ENCODE measurements at places on chromosomes 7 and 10. TPM values are rescaled to one million over a fixed set of nuclear protein-coding genes. Genes with fewer than 3 reads are reported as not detected.

DNA sequence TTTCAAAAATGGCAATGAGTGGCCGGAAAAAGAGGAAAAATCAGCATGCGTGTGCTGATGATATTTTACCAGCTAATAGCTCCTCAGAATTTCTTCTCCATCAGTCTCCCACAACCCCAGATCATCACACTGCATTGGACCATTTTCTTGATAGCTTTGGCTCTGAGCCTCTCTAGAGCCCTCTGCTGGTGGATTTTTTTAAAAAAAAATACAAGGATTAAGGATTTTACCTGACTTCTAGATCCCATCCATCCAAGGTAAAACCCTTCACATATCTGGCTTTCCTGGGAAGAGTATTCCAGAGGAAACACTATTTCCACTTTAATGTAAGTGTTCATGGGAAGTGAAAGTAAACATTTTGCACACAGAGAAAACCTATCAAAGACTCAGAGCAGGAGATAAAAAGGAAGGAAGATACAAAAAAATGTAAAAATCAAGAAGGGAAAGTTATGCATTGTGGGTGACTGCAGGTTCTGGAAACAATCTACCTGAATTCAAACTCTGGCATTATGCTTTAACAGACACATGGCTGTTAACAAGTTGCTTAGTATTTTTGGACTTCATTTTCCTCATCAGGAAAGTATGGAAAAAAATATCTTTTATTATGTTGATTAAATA is 380.9 kb downstream of the LRRTM3 start:
- no peak overlapping the region for H3K4me3 ChIP-seq
- no peak for DNase-seq
- H3K4me1 ChIP-seq = no peaks in the 10 kb centered on the region
- H3K27me3 ChIP-seq = no peaks in the 10 kb centered on the region

DNA sequence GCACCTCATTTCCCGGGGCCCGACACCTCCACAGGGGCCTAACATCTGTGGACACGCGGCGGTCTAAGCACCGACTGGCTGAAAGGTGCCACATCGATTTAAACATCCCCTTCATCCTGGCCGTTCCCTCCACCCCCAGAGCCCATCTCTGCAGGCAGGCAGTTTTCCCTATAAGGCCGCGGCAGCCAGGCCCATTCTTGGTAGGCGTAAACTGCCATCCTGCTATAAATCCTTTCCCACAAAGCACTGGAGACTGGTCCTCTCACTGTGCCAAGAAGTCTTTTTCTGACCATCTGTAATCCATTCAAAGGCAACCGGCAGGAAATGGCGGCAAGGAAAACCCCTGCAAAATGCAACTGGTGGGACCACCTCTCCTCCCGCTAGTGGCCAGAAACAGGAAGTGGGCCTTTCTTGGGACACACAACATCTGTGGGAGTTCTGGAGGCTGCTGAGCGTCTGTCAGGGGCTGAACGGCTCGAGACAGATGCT is 22.4 kb downstream of the ATXN7L1 start:
- no peaks in the 10 kb centered on the region for H3K36me3 ChIP-seq
- no peaks in the 10 kb centered on the region for H3K27me3 ChIP-seq
- no peak for DNase-seq
- no peaks in the 10 kb centered on the region for H3K4me1 ChIP-seq
- no peak overlapping the region for H3K27ac ChIP-seq

GRCh38 chr10:79488336-79488735 is 24.0 kb upstream of the EIF5AL1 start:
- H3K27me3 ChIP-seq = no peaks in the 10 kb centered on the region
- H3K4me3 ChIP-seq = no peak overlapping the region
- no peaks in the 10 kb centered on the region for H3K4me1 ChIP-seq
- H3K36me3 ChIP-seq = no peaks in the 10 kb centered on the region

DNA sequence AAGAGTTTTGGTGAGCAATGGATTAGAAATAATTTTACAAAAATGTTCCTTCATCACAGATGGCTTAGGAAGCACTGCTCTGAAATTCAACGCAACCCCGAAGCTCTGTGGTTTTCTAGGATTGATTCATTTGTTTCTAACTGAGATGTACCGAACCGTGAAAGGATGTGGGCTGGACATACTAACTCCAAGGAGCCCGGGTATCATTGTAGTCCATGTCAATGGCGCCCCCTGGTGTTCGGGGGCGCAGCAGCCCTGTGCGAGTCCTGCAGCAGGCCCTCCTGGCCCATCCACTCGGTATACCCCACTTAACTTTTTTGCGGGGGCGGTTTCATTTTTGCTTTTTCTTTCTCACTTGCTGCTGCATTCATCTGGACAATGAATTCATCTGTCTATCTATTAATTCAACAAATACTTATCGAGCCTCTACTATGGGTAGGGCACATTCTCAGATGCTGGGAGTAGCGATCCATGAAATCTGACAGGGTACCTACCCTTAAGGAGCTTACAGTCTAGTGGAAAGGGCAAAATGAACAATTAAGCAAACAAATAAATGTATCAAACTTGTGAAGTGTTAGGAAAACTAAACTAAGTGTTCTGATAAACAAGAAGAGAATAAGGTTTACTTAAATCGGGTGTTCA is 25.2 kb upstream of the ITPRID1 start:
- no peaks in the 10 kb centered on the region for H3K4me1 ChIP-seq
- H3K4me3 ChIP-seq = no peak overlapping the region
- no peak for DNase-seq
- no peaks in the 10 kb centered on the region for H3K36me3 ChIP-seq
- no peaks in the 10 kb centered on the region for H3K27me3 ChIP-seq
- no peak overlapping the region for H3K27ac ChIP-seq

DNA sequence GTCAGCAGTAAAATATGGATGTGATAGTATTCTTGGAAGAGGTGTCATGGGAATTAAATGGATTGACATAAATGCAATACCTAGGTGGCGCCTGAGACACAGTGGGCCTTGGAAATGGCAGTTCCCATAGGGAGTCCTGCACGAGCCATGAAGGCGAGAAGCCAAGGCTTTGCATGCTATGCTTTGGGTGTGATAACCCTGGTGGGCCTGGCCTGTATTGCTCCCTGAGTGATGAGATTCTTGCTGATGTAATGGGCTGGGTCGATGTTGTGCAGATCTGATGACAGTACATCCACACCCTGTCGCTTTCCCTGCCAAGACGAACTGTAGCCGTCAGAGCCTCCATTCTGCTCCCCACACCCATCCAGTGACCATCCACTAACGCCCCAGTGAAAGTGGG is 46.4 kb downstream of the CREB5 start:
- no peaks in the 10 kb centered on the region for H3K27me3 ChIP-seq
- H3K27ac ChIP-seq = no peak overlapping the region
- no peaks in the 10 kb centered on the region for H3K36me3 ChIP-seq
- H3K4me3 ChIP-seq = no peak overlapping the region

- H3K4me1 ChIP-seq = no peaks in the 10 kb centered on the region
- H3K4me3 ChIP-seq = no peak overlapping the region
- no peak overlapping the region for H3K27ac ChIP-seq
- no peaks in the 10 kb centered on the region for H3K36me3 ChIP-seq
Observed at GRCh38 chr10:70993051-70993450, 104.7 kb upstream of the PCBD1 start.

GRCh38 chr7:36746347-36746746 is 22.1 kb upstream of the AOAH start:
- H3K4me1 ChIP-seq = peaks cover 17% of the 10 kb centered on the region
- peak; percentile 81 for DNase-seq
- peak overlapping the region; percentile 77 for H3K27ac ChIP-seq
- no peaks in the 10 kb centered on the region for H3K27me3 ChIP-seq

The TRIM74 gene
- not detected for total RNA-seq

- DNase-seq = no peak
- H3K27me3 ChIP-seq = no peaks in the 10 kb centered on the region
- peak overlapping the region; percentile 98 for H3K27ac ChIP-seq
- H3K4me3 ChIP-seq = peak overlapping the region; percentile 81
- H3K36me3 ChIP-seq = no peaks in the 10 kb centered on the region
- peaks cover 26% of the 10 kb centered on the region for H3K4me1 ChIP-seq
Observed at GRCh38 chr7:158827411-158828132, 1.7 kb downstream of the ESYT2 start.

GRCh38 chr10:1657479-1657878 is 79.8 kb downstream of the ADARB2 start:
- no peaks in the 10 kb centered on the region for H3K36me3 ChIP-seq
- no peak overlapping the region for H3K27ac ChIP-seq

DNA sequence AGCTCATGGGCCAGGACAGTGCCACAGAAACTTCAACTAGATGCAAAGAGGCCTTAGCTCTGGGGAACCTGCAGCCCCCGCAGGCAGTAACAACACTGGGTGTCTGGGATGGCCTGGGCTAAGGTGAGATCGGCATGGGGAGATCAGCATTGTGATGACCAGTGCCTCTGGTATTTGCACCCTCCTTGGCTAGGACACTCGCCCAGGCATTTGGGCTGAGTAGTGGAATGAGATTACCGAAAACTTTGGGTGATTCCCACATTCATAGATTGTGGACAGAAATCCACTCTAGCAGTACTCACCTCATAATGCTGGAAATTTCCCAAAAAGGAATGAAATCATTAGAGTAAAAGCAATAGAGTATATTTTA is 70.6 kb upstream of the ZMIZ2 start:
- H3K27ac ChIP-seq = no peak overlapping the region
- H3K4me1 ChIP-seq = no peaks in the 10 kb centered on the region
- no peak for DNase-seq
- H3K27me3 ChIP-seq = no peaks in the 10 kb centered on the region
- no peak overlapping the region for H3K4me3 ChIP-seq
- no peaks in the 10 kb centered on the region for H3K36me3 ChIP-seq

GRCh38 chr10:129135624-129136023 is 331.4 kb upstream of the MGMT start:
- no peaks in the 10 kb centered on the region for H3K27me3 ChIP-seq
- no peaks in the 10 kb centered on the region for H3K36me3 ChIP-seq
- peaks cover 2% of the 10 kb centered on the region for H3K4me1 ChIP-seq

- no peak overlapping the region for H3K27ac ChIP-seq
- no peaks in the 10 kb centered on the region for H3K27me3 ChIP-seq
- no peak for DNase-seq
- no peaks in the 10 kb centered on the region for H3K4me1 ChIP-seq
- H3K36me3 ChIP-seq = no peaks in the 10 kb centered on the region
Observed at GRCh38 chr7:116153050-116153449, 57.3 kb upstream of the TES start.

DNA sequence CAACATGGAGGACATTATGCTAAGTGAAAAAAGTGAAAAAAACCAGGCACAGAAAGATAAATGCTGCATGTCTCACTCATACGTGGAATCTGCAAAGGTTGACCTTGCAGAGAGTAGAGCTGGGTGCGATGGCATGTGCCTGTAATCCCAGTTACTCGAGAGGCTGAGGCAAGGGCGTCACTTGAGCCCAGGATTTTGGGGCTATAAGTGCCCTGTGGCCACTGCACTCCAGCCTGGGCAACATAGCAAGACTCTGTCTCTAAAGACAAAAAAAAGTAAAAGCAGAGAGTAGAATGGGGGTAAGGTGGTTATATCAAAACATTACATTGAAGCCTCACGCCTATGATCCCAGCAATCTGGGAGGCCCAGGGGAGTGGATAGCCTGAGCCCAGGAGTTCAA is 22.8 kb downstream of the CBX3 start:
- no peak overlapping the region for H3K27ac ChIP-seq
- no peak overlapping the region for H3K4me3 ChIP-seq
- no peak for DNase-seq
- no peaks in the 10 kb centered on the region for H3K36me3 ChIP-seq
- no peaks in the 10 kb centered on the region for H3K4me1 ChIP-seq

The USP54 gene
- 20.4 TPM for total RNA-seq

The LRRC4 gene
- 0.33 TPM for total RNA-seq

The ACTA2 gene
- 41.5 TPM for total RNA-seq

GRCh38 chr7:31882187-31882586 is 188.0 kb downstream of the PDE1C start:
- peak; percentile 13 for DNase-seq
- H3K4me3 ChIP-seq = no peak overlapping the region
- no peaks in the 10 kb centered on the region for H3K4me1 ChIP-seq
- no peaks in the 10 kb centered on the region for H3K36me3 ChIP-seq
- no peaks in the 10 kb centered on the region for H3K27me3 ChIP-seq
- H3K27ac ChIP-seq = no peak overlapping the region

GRCh38 chr10:117382861-117383260 is 7.6 kb upstream of the PDZD8 start:
- no peak overlapping the region for H3K4me3 ChIP-seq
- no peaks in the 10 kb centered on the region for H3K4me1 ChIP-seq
- no peaks in the 10 kb centered on the region for H3K36me3 ChIP-seq
- H3K27me3 ChIP-seq = no peaks in the 10 kb centered on the region

The CTAGE6 gene
- total RNA-seq = not detected

The TCAF2 gene
- 3.4 TPM for total RNA-seq

- no peaks in the 10 kb centered on the region for H3K36me3 ChIP-seq
- no peaks in the 10 kb centered on the region for H3K4me1 ChIP-seq
- H3K27me3 ChIP-seq = no peaks in the 10 kb centered on the region
- no peak for DNase-seq
Observed at GRCh38 chr7:28986028-28986764, 28.1 kb upstream of the TRIL start.

DNA sequence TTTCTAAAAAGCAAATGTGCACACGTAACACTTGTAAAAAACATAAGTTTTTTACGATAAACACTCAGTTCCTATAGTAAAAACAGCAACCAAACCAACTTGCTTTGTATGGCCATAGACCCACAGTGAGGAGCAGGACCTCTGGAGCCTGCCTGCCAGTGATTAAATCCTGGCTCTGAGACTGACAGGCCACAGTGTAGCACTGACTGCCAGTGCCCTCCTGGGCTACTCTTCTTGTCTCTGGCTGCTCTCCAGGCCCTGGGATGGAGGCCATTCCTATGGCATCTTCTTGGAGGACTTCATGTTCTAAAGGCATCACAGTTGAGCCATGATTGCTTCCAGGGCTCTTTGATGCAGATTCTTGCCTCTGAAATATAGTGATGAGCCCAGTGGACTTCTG is 22.7 kb upstream of the TMEM254 start:
- no peak overlapping the region for H3K27ac ChIP-seq
- no peaks in the 10 kb centered on the region for H3K4me1 ChIP-seq
- H3K4me3 ChIP-seq = no peak overlapping the region
- H3K27me3 ChIP-seq = no peaks in the 10 kb centered on the region
- H3K36me3 ChIP-seq = no peaks in the 10 kb centered on the region

GRCh38 chr7:18320971-18321567 is 174.5 kb upstream of the HDAC9 start:
- H3K4me3 ChIP-seq = no peak overlapping the region
- H3K36me3 ChIP-seq = no peaks in the 10 kb centered on the region
- H3K27ac ChIP-seq = no peak overlapping the region

The BCAP29 gene
- total RNA-seq = 20.8 TPM

GRCh38 chr7:114843102-114843501 is 78.8 kb upstream of the MDFIC start:
- DNase-seq = no peak
- H3K4me1 ChIP-seq = no peaks in the 10 kb centered on the region
- H3K4me3 ChIP-seq = no peak overlapping the region

GRCh38 chr10:53357587-53357986 is 585.0 kb upstream of the MBL2 start:
- no peaks in the 10 kb centered on the region for H3K27me3 ChIP-seq
- H3K36me3 ChIP-seq = no peaks in the 10 kb centered on the region
- no peak overlapping the region for H3K4me3 ChIP-seq
- H3K27ac ChIP-seq = no peak overlapping the region
- no peak for DNase-seq

The SEMA4G gene
- total RNA-seq = 10.5 TPM

All from body of pancreas (tissue), 4 donors.